ENCODE measurements at places on chromosomes 3 and 15.
A peak's percentile ranks its signal among the peaks of the same experiment; 100 is the strongest.

DNA sequence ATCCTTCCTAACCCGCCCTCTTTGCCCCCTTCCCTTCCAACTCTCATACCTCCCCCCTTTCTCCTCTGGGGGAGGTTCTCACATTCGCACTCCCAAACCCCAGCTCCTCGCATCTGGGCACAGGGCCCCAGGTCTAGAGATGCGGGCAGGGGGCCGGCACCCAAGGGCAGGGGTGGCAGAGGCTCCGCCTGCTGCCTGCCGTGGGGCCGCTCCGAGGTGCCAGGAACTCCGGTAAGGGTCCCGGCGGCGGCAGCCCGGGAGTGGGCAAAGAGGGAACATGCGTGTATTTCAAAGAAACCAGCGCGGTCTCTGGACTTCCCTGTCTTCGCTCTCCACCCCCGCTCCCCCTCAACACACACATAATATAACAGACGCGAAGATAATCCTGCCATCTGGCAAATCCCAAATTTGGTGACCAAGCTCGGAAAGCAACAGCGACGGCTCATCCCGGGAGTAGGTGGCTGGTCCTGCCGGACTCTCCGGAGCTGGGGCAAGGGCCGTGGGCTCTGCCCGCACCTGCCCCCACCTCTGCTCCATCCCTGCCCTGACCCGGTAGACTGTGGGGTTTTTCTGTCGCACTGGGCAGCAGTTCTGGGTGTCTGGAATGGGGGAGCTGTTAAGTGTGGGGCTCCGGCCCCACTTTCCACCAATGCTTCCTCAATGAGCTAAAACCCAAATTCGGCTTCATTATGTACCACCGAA, 31.0 kb downstream of the NR2F2 start:
- no peak for DNase-seq

DNA sequence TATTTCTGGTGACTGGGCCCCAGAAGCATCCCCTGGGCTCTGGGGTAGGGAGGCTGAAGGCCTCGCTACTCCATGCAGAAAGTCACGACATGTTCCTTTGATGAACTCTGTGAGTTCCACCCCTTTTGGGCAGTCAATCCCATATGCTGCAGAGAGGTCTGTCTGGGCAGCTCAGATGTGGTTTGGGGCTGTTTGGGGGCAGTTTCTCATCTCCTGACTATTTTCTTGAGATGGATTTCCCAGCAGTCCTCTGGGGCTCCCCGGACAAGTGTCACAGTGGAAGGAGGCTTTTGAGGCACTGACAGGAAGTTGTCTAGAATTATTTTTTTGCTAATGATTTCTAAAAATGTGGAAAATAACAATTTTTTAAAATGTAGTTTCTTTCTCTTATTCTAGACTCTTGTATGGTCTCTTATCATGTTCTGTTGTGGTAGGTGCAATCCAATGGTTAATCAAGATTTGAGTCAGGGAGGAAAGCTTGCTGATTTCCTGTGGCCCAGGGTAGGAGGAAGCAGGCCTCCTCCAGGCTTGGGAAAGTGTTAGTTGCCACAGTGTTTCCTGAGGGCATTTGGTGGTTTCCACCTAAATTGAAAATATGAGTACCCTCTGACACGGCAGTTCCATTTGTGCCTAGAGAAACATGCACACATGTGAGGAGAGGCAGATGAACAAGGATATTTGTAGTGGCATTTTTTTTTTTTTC, 19.9 kb upstream of the TATDN2 start:
- no peak for DNase-seq

GRCh38 chr3:18372786-18373405, 52.2 kb downstream of the SATB1 start:
- DNase-seq = no peak

GRCh38 chr15:40352281-40352901, 1.6 kb downstream of the PHGR1 start:
- no peak for DNase-seq

DNA sequence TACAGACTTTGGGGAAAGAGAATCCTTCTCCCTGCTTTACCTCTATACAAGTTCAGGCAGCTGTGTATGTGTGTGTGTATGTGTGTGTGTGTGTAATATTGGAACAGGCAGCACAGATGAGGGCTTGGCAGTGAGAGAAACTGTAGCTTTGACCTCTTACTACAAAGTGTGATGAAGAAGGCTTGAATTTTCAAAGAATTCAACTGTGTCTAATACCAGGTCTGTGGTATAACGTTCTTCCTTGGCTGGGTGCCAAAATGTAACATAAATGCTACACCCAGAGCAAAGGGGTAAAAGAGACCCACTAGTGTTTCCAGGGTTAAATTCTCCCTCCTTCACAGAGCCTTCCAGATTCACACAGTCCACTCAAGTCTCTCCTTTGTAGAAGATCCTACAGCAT, 51.1 kb downstream of the CHST2 start:
- DNase-seq = no peak

DNA sequence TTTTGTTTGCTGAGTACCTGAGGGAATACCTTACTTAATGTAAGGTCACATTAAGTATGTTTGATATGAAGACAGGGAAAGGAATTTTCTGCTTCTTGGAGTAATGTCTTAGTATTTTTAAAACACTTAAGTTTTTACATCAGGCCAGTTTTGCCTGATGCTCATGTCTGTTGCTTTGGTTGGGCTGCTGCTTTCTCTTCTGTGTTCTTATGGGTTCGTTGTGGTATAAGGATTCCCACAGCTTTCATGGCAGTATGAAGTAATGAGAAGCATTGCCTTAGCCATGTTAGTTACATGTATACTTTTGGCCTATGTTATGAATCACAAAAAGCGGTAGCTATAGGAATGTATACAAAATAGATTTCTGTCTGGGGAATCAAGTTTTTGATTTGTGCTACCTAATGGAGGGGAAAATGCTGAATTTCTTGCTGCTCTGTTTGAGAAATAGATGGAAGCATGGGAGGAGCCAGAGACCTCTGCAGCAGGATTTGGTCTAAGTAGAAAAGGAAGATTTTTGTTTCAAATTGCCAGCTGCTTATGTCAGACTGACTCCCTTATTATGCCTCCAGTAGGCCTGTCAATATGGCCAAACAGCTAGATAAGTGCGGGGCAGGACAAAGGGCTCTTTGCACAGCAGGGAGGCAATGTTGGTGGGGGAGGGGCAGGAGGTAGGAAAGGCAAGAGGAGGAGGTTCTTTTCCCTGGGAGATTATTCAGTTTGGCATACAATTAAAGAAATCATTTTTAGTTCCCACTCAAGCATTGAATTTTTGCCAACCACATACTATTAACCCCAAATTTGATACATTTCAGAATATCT, 5.2 kb downstream of the SETD5 start:
- DNase-seq = no peak

GRCh38 chr15:27956285-27956684, 142.8 kb downstream of the OCA2 start:
- DNase-seq = no peak

GRCh38 chr15:50484781-50485180, 60.6 kb downstream of the USP8 start:
- DNase-seq = no peak

DNA sequence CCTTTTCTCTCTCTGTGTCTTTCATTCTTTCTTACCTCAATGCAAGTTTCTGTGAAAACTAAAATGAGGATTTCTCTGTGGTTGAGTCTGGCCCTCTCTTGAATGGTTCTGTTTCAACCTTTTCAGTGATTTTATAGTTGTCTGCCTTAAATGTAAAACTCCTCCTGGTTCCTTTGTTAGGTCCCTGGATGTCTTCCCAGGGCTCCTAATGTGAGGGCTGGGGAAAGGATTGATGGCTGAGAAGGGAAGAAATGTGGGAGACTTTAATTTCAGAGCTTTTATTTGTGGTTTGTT, 90.6 kb upstream of the GRM7 start:
- no peak for DNase-seq

DNA sequence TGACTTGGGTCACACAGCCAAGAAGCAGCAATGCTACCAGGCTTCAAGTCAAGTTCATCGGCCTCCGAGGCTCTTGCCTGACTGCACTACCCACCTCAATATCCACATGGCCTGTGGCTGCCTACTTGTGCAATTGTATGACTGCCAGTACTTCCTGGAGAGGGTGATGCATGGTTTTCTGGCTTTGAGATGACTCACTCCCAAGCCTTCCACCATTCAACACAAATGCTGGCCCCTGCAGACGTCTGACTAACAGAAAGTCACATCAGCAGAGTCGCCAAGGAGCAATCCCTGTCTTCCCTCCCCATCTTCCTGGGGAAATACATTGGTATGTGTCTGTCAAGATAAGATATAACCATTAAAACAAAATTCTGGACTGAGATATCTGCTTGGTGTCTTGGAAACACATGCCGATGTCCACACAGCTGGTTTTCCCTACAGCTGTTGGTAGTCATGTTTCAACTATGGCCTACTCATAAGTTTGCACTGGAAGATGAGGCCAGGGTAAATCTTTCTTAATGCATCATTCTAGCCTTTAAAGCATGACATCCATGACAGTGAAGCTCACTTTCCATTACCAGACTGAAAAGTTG, 79.6 kb upstream of the SPATA12 start:
- DNase-seq = peak; percentile 97

GRCh38 chr3:129176051-129176450, 7.6 kb downstream of the CNBP start:
- DNase-seq = no peak

- no peak for DNase-seq
These were observed 917 bp downstream of the LNP1 start for GRCh38 chr3:100402256-100402655.

DNA sequence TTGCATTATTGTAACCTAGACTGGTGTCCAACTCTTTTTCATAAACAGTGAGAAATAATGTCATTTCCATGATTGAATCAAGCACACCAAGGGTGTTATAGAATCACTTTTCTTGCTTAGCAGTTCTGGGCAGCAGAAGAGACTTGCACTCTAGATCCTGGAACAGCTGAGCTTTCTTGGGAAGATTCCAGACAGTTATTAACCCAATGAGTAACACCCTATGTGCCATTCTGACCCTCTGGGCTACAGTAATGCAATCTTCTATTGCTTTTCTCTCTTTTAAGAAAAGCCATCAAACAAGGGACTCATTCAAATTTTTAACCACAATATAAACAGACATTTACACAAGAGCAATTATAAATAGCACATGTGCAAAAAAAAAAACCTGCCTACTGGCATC, 39.3 kb upstream of the USP3 start:
- DNase-seq = peak; percentile 56

DNA sequence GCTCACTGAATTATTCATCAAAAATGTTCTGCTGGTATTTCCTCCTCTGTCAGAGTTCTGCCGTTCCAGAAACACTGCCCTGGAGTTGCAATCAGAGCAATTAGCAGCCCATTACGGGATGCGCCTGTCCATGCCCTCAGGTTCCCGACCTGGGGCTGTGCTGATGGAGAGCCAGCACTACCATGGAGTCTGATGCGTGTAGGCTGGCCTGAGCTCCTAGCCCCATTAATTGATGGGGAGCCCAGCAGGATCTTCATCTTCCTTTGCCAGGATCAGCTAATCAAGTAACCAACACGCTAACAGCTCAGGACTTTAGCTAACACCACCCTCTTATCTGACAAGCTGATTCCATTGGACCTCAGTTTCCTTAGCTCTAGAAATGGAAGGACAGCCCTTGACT, 164.2 kb downstream of the ABHD5 start:
- DNase-seq = no peak

DNA sequence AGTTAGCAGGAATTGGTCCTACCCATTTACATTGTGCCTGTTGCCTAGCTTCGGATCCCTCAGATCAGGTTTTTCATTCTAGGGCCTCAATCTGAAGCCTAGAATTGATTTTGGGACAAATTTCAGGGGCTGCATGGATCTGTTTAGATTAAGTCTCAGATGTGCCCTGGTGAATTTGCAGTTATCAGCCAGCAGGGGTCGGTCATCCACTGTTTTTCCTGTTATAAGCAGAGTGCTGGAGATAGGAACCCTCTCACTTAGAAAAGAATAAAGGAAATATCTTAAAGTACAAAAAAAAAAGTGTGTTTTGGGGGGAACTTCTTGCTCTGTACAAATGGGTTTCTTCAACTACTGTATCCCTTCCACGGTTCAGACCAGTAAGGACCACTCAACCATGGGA, 212.5 kb downstream of the BCHE start:
- DNase-seq = no peak

GRCh38 chr3:34077417-34078195, 279.2 kb downstream of the PDCD6IP start:
- DNase-seq = no peak

GRCh38 chr3:13622356-13622755, 73.4 kb downstream of the FBLN2 start:
- DNase-seq = no peak

DNA sequence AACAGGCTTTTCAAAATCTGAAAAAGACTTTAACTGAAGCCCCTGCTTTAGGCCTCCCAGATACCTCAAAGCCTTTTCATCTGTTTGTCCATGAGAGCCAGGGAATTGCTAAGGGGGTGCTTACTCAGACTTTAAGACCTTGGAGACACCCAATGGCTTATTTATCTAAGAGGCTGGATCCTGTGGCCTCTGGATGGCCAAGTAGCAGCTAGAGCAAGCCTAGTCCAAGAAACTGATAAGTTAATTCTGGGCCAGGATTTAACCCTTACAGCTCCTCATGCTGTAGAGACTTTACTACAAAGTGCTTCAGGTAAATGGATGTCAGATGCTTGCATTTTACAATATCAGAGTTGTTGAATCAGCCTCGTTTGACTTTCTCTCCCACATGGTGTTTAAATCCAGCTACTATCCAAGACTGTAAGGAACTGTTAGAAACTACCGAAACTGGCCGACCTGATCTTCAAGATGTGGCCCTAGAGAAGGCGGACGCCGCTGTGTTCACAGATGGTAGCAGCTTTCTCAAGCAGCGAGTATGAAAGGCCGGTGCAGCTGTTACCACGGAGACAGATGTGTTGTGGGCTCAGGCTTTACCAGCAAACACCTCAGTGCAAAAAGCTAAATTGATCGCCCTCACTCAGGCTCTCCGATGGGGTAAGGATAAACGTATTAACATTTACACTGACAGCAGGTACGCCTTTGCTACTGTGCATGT, 3.3 kb downstream of the DET1 start:
- no peak for DNase-seq

DNA sequence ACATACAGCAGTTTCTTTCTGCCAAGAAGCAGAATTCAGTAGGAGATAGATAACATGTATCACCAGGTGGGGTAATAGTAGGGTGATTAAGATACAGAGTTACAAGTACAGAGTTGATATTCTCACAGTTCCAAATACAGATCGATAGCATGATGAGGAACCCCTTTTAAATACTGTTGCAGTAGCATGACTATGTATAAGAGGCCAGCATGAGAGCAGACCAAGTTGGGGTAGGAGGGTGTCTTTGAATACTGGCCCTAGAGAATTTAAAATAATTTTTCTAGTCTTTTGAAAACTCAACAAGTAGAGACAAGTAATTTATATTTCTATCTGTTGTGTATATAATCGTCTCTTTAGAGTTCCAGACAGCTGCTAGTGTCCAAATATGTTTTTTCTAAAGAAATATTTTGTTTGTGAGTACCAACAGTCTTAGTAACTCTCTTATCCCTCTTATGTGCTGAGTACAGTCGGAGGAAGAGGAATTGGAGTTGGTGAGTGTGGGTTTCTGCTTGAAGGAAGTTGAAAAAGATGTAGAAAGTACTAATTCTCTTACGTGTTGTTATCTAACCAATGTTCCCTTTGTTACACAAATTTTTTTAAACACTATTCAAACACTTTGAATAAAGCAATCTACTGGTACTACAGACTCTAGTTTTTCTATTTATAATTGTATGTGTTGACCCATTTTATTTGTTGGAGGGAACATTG, 30.2 kb downstream of the LYSMD4 start:
- no peak for DNase-seq
